ENCODE measurements at places on chromosomes 2 and 18. TPM values are rescaled to one million over a fixed set of nuclear protein-coding genes. Genes with fewer than 3 reads are reported as not detected.
A peak's percentile ranks its signal among the peaks of the same experiment; 100 is the strongest.

PLCL1 gene
- total RNA-seq = not detected

GRCh38 chr18:43078478-43079092 lies 36.9 kb downstream of the RIT2 start:
- DNase-seq = no peak

DNA sequence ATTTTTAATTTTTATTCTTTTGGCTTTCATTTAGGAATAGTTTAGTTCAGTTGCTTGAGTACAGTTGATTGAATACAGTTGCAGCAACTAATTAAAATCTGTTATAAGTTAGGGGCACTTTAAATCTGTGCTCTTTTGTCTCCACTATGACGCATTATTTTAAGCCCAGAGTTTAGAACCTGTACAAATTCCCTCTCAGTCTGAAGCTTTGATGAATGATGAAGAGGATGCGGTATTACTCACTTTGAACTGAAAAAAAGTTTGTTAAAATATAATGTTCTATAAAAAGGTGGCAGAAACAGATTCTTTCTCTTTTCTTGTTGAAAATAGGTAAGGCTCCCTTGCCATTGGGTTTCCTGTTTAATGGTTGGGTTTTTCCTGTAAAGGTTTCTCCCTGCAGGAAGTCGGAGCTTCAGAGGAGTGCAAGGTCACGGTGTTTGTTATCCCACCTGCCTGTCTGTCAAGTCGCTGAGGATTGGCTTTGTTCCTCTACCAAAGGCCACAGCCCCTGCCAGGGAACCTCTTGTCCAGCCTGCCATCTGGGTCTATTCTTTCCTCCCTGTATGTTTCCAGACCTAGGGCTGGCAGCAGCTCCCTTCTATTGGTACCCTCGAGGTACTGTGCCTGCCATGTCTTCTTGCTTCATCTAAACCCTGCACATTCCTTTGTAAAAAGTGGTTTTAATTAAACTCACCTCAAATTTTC lies 43.8 kb upstream of the FN1 start:
- no peak for DNase-seq

DNA sequence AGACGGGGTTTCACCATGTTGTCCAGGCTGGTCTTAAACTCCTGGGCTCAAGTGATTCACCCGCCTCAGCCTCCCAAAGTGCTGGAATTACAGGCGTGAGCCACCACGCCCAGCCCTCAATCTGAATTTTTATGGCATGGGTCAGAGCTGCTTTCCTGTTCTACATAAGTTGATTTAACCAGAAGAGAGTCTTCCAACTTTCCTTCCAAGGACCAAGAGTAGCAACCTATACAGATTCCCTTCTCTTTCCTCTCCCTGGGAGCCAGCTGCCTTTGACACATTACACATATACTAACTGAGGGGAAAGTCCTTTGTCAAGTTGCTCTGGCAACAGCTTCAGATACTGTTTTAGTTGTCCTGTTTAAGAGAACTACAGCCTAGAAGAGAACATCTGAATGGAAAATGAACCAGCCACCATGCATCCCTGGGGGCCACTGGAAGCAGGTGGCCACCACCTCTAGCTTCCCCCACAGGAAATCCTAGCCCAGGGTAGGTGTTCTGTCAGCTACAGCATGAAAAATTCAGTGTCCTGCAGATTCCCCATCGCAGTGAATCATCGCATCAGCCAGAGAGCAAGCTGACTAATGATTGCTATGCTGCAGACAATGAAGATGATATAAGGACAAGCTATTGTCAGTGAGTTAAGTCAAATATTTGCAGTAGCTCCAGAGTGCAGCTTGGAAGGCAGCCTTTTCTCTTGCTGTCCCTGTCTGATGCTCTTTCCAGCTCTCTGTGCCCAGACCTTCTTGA lies 62.9 kb downstream of the POMC start:
- DNase-seq = peak; percentile 46

DNA sequence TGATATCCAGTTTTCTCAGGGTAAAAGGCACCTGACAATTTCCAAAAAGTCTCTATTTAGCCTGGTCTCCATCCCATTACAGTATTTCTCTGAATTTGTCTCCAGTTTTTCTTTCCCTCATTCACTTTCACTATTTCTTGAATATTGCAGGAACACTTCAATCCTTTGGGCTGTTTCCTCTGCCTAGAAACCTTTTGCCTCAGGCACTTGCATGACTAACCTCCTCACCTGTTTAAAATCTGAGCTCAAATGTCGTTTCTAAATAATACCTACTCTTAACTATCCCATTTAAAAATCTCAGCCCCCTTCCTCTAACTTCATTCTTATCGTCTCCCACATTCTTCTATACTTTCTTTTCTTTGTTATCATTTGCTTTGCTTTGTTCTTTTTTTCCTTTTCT lies 9.0 kb downstream of the SCN2A start:
- no peak for DNase-seq

DNA sequence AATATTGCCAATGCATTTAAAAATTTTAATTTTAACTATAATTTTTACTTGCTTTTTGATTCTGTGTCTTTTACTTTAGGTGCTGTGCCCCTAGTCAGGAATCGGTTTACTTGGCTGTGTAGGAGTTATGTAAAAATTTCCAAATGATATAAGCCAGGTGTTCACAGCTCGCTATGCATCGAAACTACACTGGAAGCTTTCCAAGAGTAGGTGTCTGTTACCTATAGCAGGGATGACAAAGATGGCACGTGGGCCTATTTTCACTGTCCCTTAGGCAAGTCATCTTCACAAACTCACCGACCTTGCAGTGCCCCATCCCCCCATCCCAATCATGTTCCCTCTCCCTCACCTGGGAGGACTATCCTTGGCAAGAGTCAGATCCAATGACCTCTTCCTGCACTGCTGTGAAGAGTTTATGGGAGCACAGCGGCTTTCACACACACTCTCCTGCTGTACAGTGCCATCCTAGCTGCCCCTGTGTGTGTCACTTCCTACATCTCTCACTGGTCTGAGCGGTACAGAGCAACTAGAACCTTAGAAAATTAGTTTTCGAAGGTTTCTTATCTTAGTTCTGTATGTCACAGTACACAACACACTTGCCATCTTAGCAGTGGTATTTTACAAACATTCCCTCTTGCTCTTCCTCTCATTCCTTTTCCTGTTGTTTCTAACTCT lies 49.2 kb upstream of the NAB1 start:
- DNase-seq = no peak

PPP1R1C gene
- 27.5 TPM for total RNA-seq

PLGLB2 gene
- 1.9 TPM for total RNA-seq

SCYGR4 gene
- not detected for total RNA-seq

GRCh38 chr2:11093467-11093866 lies 61.8 kb upstream of the SLC66A3 start:
- DNase-seq = no peak

DNA sequence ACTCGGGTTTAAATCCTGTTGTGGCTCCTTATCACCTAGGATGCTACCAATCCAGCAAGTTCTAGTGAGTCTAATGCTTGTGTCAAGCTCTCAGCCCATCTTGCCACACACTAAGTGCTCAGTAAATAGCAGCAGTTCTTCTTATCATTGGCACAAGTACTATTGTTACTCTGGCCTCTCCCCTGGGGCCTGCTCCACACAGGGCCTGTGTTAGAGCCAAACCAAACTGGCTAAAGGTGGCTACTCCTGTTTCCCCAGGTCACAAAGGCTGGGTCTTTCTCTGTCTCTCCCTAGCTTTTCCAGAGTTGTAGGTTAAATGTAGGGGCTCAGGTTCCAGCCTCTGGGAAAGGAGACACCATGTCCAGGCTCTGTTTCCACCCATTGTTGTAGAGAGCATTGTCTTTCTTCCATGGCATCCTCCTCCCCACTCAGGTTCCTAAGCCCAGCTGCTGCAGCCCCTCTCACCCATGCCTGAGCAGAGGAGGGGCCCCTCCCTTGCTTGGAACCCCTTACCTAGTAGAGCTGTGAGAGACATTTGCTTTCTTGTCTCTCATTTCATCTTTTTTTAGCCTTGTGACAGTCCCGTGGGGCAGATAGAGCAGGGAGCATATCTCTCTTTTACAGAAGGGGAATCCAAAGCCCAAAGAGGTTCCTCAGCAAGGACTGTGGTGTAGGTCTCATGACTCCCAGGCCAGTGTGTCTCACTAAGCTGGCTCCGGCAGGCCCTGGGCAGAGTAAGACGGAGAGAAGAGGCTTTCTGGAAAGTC lies 56.4 kb upstream of the OTOF start:
- peak; percentile 20 for DNase-seq

GRCh38 chr18:59096098-59096789 lies 43.4 kb upstream of the SEC11C start:
- DNase-seq = no peak

PSMG2 gene
- total RNA-seq = 107 TPM

MOCOS gene
- 30.4 TPM for total RNA-seq

TXNL4A gene
- total RNA-seq = 106 TPM

GRCh38 chr2:18803141-18803939 lies 214.0 kb upstream of the NT5C1B start:
- no peak for DNase-seq

RAD51AP2 gene
- total RNA-seq = not detected

MYL1 gene
- not detected for total RNA-seq

DNA sequence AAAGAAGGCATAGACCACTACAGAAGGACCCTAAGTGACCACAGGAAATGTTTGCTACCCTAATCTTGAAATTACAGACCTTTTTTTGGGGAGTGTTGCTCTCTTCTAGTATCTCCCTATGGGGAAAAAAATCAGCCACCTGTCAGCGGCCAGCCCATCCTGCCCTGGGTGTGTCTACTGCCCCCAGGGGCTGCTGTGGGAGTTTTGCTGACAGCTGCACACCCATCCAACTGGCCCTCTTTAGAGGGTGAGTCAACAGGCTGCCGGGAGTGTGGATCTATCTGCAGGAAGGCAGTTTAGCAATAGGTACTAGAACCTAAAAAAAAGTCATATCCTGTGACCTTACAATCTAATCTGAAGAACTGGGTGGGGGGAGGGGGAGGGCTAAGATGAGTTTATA lies 796 bp upstream of the DYSF start:
- DNase-seq = peak; percentile 93

- DNase-seq = no peak
These were observed 240.4 kb downstream of the PRKCE start for GRCh38 chr2:45891719-45892424.

RAB6C gene
- not detected for total RNA-seq

GRCh38 chr2:182618672-182619079 lies 97.4 kb upstream of the DNAJC10 start:
- DNase-seq = no peak

GRCh38 chr2:176099159-176099727 lies 352 bp upstream of the HOXD12 start:
- no peak for DNase-seq

DNA sequence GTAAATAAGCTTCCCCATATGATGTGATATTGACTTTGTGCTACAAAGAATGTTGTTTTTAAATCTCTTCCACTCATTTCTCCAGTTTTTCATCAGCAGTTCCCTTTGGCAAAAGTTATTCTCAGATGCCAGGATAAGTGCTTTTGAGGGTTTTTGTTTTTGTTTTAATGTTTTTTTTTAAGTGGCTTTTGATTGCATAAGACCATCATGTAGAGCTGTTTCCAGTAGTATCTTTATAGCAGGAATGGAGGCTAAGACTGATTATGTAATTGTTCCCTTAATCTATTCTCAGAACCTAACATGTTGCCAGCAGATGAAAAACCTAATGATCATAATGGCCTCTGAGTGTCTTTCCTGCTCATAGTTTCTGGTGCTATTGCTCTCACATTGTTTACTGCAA lies 77.9 kb downstream of the CABLES1 start:
- no peak for DNase-seq

B3GNT7 gene
- 14.0 TPM for total RNA-seq

RDH14 gene
- total RNA-seq = 16.1 TPM

LYPD6B gene
- total RNA-seq = 10.0 TPM

DNA sequence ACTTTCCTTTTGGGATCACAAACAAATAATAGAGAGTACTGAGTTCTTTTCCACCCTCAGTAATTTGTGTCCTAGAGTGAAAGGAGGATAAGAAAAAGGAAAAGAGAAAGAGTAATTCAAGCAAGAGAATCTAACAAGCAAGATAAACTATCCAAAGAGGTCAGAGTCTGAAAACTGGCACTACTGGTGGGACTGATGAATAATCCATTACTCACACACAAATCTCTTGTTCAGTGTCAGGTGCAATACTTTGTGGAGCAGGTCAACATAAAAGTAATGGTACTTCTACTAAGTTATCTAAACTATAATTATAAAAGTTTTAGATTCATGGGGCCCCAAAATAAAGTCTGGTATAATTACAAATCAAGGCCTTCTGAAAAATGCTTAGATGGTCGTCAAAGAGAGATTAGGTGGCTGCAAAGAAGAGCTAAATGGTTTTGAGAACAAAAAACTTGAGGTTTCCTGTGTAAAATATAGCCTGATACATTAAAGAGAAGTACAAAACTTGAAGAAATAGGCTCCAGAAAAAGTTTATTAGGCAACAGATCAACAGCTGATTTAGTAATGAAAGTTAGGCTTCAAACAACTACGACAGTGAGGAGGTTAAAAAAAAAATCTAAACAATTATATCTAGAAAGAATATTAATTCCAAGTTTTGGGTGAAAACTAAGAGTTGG lies 109.4 kb downstream of the BAZ2B start:
- peak; percentile 54 for DNase-seq

SH3BP4 gene
- 135 TPM for total RNA-seq

DNA sequence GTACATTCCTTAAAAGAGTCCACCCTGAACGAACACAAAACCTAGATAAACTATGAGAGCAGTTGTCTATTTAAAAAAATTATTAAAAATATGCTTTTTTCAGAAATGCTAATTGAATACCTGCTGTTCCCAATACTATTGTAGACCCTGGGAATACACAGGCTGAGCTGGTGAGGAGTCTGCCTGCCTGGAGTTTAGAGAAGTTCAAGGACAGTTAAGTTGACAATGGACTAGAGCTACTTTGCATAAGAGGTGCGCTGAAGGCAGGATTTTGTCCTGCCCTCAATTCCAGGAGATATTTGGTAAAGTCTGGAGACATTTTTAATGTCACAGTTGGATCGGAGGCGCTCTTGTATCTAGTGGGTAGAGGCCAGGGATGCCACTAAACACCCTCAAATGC lies 110.2 kb downstream of the SETBP1 start:
- no peak for DNase-seq

DNA sequence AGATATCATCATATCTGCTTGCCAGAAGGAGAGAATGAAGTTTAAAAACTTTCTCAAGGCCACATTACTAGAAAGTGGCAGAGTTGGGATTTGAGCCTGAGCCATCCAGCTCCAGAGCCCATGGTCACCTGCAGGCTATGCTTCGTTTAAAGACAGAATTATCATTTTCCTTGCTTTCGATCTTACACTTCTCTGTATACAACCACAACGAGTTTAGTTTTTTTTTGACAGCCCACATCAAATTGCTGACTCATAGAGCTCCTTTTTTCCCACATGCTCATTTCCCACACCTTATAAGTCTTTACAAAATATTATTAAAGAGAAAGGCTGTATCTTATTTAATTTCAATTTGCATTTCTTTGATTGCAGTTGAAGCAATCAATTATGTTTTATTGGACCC lies 6.5 kb downstream of the PLEK start:
- no peak for DNase-seq

UPP2 gene
- total RNA-seq = not detected

DNA sequence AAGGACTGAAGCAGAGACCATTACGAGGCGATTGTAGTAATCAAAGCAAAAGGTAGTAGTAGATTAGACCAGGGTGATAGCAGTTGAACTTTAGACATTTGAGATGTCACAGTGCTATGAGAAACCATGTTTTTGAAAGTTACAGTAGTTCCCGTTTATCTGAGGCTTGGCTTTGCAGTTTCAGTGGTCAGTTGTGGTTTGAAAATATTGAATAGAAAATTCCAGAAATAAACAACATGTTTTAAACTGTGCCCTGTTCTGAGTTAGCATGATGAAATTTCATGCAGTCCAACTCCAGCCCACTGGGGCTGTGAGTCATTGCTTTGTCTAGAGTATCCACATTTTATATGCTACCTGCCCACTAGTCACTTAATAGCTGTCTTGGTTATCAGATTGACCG lies 47.5 kb downstream of the ZNF638 start:
- DNase-seq = no peak

GRCh38 chr2:196851088-196851487 lies 41.9 kb upstream of the C2orf66 start:
- no peak for DNase-seq

All from PC-9 (cell line).